Hematopoietic multipotent progenitor cell treated with erythropoietin and hydrocortisone succinate and interleukin-3 and kit ligand, for 15 days (in vitro differentiated cells): ENCODE measurements at places on chromosomes 3 and 15.

GRCh38 chr3:12956316-12956660 is 114.9 kb upstream of the RPL32 start:
- no peak for DNase-seq

GRCh38 chr15:90701048-90701447 is 16.1 kb upstream of the BLM start:
- no peak for DNase-seq

- DNase-seq, result no peak
Observed at GRCh38 chr15:31160740-31161495, 59.4 kb upstream of the TRPM1 start.

DNA sequence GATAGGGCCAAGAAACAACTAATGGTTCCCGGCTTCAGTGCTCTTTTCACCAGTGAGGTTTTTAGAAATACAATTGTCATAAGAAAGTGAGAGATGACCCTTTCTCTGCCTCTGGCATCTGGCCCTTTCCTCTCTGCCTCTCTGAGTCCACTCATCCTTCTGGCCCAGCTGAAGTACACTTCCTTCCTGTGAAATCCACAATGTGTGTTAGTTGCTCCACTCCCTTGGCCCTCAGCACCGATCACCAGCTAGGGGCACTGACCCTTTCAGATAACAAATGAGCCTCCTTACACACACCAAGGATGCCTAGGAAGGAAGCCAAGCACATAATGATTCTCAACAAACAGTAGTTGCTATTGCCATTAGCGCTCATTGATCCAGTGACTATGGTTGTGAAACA is 2.9 kb upstream of the CAV3 start:
- DNase-seq, result no peak

GRCh38 chr3:52281981-52282801 is 3.7 kb upstream of the WDR82 start:
- no peak for DNase-seq

DNA sequence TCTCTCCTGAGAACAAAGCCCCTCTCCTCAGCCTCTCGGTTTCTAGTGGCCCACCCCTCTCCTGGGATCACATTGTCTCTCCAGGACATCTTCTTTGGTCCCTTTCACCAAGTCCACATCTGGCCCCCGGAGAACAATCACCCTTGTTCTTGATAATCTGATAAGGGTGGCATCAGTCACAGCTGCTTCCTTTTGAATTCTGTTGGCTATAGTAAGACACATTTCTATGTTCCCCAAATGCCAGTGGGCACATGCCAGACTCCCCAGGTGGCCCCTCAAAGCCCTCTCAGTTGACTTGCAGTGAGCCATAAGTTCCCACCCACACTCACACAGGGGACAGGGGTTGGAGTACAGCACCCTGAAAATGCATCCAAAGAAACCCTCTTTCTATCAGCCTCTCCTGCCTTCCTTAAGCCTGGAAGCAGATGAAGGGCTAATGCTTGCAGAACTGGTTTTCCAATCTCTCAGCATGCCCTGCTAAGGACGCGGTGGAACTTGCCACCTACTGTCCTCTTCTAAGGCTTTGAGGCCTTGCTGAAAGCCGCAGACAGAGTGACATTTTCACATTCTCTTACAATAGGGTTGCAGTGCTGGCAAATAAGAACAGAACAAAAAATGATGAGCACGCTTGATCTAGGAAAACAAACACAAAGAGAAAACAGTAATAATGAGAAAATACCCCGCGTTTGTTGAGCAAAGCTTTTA is 101.3 kb upstream of the SLCO3A1 start:
- no peak for DNase-seq

GRCh38 chr3:71579935-71580406 is 3.6 kb downstream of the FOXP1 start:
- peak; percentile 33 for DNase-seq

DNA sequence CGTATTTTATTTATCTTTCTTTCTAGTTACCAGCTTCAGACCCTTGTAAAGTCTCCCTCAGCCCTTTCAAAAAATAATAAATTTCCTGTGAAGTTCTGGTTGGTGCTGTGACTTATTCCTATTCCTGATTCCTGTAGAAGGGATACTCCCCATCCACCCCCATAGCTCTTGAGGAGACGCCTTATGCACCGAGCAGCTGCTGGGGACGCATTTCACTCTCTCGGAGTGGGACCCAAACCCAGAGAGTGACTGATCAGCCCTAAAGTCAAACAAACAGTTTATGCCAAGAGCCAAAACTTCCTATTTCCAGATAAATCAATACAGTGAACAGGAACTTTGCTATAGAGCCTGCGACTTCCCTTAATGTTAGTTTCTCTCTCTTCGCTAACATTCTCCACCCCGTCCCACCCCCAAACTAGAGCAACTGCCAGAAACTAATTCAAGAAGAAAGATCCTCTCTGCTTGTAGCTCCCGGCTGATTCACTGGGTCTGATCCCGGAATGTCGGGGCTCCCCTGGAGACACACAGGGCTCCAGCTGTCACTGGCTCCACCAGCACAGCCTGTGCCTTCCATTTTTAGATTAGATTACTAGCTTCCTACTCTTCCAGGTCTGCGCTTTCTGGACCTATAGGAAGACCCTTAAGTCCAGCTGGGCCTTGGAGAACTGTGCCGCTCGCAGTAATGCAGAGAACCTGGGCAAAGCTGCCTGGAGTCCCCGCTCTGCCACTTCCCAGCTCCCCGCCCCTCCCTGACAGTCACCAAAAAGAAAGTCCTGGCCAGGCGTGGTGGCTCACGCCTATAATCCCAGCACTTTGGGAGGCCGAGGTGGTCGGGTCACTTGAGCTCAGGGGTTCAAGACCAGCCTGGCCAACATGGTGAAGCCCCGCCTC is 45.2 kb downstream of the KLHL25 start:
- DNase-seq, result no peak

DNA sequence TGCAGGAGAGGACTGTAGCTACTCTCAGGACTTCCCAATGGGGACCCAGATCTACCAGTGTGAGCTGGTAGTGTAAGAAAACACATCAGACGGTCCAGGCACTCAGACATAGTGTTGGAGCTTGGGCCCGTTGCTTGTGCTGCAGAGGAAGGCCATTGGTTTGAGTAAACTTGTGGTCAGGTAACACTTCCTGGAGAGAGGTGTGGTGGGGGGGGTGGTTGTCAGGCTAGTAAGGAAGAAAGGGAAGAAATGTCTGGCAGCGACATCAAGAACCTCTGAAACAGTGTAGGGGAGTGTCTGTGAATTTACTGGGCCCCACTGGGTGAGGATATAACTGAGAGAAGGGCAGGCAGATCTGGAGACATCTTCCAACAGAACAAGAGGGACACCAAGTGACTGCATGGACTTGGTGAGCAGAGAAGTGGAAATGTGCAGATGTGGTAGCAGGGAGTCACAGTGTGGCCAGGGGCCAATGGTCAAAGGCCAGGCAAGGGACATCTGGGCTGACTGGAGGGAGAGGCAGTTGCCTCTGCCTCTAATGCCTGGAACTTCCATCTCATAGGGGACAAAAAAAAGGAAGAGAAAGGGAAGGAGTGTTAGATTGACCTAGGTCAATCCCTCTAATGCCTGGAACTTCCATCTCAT is 63.7 kb upstream of the MRPS22 start:
- no peak for DNase-seq

- no peak for DNase-seq
Observed at GRCh38 chr3:12265508-12265907, 23.4 kb upstream of the PPARG start.

- DNase-seq, result no peak
Observed at GRCh38 chr3:184696697-184697096, 15.2 kb downstream of the MAGEF1 start.

- DNase-seq, result no peak
Observed at GRCh38 chr3:87997298-87997697, 61.5 kb downstream of the CGGBP1 start.

DNA sequence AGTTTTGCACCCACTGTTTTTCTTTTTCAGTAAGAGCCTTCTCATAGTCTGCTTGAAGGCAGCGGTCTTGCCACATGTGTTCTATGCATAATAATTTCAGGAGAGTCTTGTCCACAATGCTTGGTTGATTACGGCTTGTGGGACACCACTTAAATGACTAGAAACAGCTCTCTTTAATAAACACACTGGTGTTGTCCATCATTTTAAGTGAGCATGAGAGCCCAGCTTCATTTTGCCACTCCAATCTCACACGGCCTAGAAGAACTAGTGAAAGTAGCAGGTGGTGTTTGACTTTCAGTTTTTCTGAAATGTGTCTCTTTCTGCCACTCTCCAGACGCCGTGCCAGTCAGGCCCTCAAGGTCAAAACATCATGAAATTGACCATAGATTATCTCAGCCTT is 292.1 kb downstream of the LPP start:
- no peak for DNase-seq

DNA sequence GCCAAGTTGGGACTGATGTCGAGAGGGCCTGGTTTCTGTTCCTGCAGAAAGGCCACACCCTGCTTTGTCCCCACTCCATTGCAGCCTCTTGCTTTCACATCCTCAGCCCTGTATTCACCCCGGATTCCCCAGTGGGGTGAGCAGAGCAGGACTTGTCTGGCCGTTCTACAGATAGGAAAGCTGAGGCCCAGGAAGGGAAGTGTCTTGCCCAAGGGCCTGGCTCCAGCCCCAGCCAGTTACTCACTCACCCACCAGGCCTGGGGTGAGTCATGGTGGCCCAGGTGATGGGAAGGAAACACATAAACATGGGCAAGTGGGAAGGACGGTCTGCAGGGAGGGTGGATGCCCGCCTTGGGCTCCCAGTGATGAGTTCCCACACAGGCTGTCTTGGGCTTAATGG is 6.1 kb upstream of the DUSP7 start:
- no peak for DNase-seq

DNA sequence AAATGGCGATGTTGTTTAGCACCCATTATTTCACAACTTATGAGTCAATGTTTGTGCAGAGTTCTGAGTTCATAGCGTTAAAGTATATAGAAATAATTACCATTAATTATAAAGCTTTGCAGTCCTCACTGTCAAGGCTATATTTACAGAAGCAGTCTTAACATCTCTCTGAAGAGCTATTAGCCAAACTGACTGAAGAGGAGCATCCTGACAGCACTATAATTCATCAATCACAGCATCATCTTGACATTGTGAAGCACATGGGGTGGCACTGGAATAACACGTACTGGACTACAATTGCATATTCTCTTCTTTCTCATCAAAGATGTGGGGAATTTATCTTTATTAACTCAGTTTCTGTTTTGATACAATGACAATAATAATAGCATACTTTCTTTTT is 260.6 kb upstream of the MME start:
- DNase-seq, result no peak

DNA sequence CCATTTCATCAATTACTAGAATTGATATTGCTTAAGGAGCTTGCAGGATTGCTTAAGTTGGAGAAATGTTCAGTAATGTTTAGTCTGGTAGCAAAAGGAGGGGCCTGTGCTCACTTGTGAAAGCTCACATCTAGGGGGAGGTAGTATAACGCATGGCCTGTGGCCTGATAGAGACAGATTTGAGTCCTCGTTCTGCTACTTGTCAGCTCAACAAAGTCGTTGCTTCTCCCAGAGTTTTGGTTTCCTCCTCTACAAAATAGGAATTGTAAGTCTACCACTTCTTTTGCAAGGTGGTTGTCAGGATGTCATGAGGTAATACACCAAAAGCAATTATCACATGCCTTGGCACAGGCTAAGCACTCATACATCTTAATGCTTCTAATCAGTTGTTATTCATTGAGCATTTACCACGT is 1.3 kb downstream of the ST3GAL6 start:
- DNase-seq, result no peak

GRCh38 chr3:126496894-126497850 is 20.4 kb downstream of the UROC1 start:
- no peak for DNase-seq

DNA sequence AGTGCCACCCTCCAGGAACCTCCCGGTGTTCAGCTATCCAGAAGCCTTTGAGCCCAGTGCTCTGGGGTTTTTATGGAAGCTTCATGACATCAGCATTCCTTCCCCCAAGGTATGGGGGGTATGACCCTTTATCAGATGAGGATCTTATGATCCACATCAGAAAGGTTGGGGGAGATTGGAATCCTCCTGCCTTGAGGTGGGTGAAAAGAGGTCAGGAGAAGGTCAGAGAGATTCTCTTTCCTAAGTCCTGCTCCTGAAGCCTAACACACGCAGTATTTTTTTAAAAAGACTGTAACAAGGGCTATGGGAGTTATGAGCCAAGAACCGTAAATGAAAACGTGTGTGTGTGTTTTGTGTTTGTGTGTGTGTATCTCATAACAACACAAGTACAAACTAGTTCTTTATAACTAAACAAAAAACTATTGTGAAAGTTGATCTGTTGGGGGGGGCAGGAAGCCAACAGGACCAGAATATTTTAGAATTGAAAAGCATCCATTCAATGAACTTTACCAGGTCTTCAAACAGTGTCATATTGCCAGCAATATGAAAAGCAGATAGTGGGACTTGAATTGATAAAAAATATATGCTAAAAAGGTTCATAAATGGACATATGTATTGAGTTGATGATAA is 13.2 kb downstream of the MKRN3 start:
- DNase-seq, result no peak

GRCh38 chr15:68699124-68699880 is 120.5 kb downstream of the CORO2B start:
- no peak for DNase-seq

- no peak for DNase-seq
Observed at GRCh38 chr3:119331661-119332060, 37.5 kb downstream of the ARHGAP31 start.

- peak; percentile 27 for DNase-seq
Observed at GRCh38 chr3:170689893-170690660, 104.2 kb upstream of the SLC7A14 start.

DNA sequence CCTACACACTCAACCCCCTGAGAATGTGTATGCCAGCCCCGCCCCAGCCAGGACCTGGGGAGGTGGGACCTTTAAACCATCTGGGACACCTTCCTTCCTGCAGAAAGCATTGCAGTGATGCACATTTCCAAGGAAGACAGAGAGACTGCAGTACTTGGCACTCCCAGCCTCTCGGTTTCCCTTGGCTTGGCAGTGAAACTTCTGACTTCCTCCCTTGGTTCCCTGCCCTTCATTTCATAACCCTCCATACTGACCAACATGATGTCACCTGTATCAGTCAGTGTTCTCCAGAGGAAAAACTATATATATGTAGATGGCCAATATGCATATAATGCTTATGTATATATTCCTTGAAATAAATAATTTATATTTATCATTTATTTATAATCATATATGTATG is 103.2 kb downstream of the SST start:
- no peak for DNase-seq

DNA sequence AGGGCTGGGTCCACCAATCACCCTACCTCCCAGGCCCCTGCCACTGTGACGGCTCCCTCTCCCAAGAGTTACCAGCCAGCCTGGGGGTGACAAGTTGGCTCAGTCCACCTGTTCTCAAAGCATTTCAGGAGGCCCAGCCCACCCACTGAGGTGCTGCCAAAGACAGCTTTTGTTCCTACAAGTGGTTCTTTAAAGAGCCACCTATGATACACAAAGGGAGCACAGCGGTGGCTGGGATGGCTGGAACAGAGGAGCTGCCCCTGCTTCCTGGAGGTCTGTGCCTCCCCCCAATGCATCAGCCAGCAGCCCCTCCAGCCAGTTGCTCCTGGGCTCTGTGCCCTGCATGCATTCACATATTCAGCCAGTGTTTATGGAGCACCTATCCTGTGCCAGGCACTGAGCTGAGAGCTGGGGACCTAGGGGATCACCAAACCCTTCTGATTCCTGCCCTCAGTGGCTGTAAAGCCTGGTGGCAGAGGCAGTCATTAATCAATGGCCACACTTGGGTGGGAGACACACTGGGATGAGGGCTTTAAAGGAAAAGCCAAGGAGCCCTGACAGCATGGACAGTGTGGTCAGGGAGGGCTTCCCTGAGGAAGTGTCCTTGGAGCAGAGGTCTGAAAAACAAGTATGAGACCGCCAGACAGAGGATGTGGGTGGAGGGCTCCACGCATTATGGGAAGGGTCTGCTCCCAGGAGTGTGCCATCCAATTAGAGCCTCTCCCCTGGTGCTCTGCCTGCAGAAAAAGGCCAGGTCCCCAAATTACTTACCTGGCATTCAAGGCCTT is 107.1 kb upstream of the LINGO1 start:
- DNase-seq, result no peak
